NCI-H1436 (cell line): ENCODE measurements at places on chromosomes 4 and X.

- no peak for DNase-seq
Observed at GRCh38 chrX:132467026-132467425, 21.8 kb downstream of the MBNL3 start.

GRCh38 chr4:173485164-173485563 lies 44.9 kb downstream of the HAND2 start:
- DNase-seq: no peak

DNA sequence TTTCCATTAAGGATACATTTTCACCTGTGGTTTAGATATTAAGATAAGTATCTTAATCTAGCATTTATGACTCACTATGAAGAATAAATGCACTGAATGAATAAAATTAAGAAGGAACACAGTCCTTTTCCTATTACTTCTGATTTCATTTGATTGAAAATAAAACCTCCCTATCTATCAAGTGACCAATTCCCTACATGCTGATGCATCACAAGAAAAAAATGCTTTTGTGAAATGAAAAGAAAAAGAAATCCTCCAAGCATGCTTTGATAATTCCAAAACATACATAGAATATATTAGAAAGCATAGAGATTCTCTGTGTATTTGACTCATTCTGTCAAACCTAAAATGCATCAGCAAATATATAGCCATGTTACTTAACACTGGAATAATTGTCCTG lies 37.1 kb downstream of the PCDH10 start:
- DNase-seq: no peak

GRCh38 chr4:185672618-185673017 lies 137.3 kb upstream of the PDLIM3 start:
- no peak for DNase-seq

GRCh38 chrX:11591723-11592346 lies 73.9 kb downstream of the ARHGAP6 start:
- DNase-seq: no peak

DNA sequence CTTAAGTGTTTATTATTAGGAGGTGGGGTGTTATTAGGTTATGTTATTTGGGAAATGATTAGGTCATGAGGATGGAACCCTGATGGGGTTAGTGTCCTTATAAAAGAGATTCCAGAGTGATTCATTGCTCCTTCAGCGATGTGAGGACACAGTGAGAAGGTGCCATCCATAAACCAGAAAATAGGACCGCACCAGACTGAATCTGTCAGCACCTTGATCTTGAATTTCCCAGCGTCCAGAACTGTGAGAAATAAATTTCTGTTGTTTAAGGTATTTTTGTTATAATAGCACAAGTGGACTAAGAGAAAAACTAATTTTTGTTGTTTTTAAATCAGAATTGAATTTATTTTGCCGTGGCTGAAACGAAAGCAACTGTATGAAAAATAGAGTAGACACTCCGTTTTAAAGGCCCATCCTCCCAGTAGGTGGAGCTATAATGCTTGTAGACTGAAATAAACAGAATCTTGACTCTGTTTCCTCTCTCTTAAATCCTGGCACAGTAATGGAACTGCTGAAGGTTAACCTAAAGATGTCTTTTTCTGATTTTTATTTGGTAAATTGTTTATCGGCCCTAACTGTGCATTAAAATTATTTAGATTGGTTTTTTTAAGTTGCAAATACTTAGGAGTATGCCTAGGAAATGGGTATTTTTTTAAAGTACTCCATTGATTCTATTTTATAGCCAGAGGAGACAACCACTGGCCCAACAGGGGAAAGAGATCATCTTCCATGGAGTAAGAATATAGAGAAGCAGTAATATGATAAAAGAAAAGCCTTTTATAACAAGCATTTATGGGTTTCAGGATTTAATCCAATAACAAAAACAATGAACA lies 133.2 kb upstream of the ADAMTS3 start:
- DNase-seq: peak; percentile 1

DNA sequence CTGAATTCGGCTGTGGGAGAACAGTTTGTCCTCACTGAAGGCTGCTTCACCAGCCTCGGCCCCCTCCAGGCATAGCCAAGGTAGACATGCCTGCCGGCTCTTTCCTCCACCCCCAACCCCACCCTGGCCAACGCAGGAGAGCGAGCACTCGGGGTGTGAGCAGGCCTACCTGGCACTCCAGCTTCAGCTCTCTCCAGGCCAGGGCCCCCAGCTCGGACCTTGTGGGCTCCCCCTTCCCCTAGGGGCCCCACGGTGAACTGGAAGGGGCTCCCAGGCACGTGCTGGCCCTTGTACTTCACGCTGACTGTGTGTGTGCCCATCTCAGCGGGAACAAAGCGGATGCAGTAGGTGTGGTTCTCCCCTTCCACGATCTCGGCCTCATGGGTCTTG lies 22.4 kb downstream of the FLNA start:
- no peak for DNase-seq

- no peak for DNase-seq
Observed at GRCh38 chr4:72531768-72532290, 37.2 kb downstream of the ADAMTS3 start.

- no peak for DNase-seq
Observed at GRCh38 chrX:39117101-39117500, 315.8 kb downstream of the MID1IP1 start.

GRCh38 chrX:7316280-7316679 lies 168.3 kb upstream of the PUDP start:
- no peak for DNase-seq

DNA sequence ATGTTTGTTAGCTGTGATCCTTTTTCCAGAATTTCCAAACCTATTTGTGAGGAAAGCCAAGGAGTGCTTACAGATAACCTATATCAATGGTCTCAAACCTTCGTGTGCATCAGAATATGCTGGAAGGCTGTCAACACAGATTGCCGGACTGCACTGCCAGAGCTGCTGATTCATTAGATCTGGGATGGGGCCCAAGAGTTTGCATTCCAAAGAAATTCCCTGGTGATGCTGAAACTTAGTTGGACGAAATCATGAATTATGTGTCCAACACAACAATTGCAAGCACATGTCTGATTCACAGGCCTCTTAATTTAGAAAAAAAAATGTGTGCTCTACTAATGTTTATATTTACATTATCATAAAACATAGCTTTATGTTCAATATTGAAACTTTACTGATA lies 544.0 kb upstream of the AMOT start:
- no peak for DNase-seq

DNA sequence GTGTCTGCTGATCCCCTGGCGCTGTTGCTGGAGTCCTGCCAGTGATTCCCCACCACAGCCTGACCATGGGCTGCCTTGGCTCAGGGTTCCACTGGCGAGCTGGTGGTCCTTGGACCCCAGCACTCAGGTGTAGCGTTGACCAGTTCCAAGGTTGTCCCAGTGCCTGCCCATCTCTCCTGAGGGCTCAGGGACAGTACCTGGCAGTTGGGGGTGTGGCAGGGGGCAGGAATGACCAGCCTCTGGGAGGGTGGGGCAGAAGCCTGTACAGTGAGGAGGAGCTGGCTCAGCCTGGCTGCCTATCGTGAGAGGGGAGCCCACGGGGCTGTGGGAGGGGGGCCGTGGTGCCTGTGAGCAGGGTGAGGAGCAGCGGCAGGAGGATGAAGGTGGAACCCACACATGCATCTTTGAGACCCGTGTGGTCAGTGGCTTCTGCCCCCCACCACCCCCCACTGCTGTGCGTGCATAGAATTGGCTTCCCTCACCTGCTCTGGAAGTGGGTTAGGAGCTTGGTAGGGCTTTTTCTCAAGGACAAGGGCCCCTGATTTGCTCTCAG lies 12.6 kb upstream of the MSANTD1 start:
- no peak for DNase-seq

DNA sequence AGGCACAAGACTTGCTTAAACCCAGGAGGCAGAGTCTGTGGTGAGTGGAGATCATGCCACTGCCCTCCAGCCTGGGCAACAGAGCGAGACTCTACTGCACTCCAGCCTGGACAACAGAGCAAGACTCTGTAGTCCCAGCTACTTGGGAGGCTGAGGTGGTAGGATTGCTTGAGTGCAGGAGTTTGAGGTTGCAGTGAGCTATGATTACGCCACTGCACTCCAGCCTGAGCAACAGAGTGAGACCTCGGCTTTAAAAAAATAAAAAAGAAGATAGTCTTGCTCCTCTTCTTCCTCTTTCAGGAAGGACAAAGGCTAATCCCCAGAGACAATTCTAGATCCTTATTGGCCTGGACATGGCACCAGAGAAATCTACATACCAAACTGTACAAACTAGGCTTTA lies 5.7 kb upstream of the PPEF2 start:
- no peak for DNase-seq

DNA sequence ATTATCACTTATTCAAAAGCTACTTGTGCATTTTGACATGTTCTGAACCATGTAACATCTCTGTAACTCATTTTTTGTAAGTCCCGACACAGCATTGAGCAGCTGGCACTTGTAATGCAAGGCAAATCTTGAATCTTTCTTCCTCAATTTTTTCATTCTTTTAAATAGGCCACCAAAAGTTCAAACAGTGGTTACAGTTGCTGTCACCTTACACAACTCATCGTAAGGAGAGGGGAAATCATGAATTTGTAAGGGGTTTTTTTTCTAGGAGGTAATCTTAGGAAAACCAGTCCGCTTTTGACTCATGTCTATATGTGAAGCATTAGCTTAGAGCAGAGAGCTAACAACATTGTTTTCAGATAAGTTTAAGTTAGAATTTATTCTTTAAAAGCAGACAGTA lies 124.5 kb downstream of the PDLIM5 start:
- DNase-seq: no peak

- no peak for DNase-seq
Observed at GRCh38 chr4:139819082-139819481, 153.5 kb downstream of the MGST2 start.

DNA sequence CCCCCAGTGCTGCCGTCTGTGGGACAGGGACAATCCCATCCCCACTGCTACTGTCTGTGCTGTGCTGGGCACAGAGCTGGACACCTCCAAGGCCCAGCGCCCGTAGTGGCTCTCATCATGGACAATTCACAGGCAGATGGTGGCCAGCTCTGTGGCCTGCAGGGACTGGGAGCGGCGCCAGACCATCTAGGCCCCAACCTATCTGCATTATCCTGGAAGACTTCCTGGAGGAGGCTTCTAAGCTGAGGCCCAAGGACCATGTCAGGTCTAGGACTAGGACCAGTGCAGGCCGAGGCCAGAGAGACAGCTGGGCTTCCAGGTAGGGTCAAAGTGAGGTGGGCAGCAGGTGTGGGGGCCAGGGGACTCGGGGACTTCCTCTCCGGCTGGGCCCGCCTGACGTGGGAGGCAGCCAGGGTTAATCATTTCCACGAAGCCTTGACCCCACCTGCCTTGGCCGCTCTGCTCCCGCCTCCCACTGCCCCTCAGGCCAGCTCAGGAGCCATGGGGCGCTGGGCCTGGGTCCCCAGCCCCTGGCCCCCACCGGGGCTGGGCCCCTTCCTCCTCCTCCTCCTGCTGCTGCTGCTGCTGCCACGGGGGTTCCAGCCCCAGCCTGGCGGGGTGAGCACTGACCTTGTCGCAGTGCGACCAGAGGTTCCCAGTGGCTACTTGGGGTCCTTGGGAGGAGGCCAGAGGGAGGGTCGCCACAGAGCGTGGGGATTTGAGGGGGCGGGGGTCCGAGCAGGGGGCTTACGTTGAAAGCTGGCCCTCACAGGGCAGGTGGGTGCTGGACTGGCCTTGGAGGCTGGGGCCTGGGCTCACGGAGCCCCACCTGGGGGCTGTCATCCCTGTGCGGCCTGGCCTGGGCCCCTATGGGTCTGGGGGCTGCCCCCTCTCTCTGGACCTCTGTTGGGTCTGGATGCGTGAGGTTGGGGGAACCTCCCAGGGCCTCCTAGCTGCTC lies at the start of gene HGFAC:
Gene HGFAC (plus strand): TSS at position 468 of the 959 bp plus-strand sequence. CDS start 34 bp downstream, at position 502.
- DNase-seq: no peak

DNA sequence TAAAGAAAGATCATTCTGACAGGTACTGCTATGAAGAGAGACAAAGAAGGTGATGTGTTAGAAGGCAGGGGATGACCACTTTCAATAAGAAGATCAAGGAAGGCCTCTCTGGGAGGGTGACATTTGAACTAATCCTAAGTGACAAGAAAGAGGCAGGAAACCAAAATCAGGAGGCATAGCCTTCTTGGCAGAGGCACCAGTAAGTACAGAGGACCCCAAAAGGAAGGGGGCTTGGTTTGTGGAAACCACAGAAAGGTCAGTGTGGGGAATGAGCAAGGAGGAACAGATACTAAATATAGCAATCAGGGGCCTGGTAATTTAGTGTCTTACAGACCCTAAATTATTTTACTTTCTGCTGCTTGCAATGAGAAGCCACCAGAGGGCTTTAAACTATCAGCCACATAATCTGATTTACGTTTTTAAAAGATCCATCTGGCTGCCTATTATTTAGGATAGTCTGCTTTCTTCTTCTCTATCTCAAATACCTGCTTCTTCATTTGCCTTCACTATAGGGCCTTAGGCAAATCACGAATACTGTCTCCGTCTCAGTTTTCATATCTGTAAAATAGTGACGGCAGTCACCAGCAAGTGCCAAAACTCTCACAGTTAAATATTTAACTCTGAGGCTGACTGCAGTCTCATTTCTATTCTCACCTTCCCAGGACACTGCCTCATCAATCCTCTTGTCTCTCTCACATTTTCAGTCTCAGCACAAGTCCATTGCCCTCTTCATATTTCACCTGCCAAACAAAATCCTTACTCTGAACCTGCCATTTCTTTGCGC lies 16.7 kb downstream of the NR3C2 start:
- DNase-seq: no peak

DNA sequence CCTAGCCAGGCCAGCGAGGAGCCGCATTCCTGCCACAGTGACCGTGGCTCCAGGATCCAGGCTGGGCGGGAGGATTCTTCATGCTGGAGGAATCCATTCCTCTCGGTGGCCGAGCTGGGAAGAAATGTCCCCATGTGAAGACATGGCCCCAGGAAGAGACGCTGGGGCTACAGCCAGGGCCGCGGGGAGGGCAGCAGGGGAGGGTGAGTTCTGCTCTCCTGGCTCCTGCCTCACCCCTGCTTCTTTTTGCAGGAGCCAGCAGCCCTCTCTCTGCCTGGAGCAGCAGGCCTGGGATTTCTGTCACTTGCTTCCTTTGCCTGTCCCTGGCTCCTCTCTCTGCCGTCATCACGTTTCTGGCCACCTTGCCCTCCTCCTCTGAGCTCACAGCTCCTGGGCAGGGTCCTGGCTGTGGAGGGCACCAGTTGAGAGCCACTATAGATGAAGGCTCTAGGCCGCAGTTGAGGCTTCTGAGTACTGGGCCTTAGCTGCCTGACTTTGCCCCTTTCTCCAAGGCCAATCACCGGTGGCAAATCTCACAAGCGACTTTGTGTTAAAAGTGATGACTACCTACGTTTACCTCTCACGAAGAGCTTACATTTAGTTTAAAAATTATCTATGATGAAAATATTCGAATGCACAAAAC lies 48.3 kb downstream of the ENPP6 start:
- DNase-seq: no peak
